ENCODE measurements at places on chromosomes 7 and 10.

DNA sequence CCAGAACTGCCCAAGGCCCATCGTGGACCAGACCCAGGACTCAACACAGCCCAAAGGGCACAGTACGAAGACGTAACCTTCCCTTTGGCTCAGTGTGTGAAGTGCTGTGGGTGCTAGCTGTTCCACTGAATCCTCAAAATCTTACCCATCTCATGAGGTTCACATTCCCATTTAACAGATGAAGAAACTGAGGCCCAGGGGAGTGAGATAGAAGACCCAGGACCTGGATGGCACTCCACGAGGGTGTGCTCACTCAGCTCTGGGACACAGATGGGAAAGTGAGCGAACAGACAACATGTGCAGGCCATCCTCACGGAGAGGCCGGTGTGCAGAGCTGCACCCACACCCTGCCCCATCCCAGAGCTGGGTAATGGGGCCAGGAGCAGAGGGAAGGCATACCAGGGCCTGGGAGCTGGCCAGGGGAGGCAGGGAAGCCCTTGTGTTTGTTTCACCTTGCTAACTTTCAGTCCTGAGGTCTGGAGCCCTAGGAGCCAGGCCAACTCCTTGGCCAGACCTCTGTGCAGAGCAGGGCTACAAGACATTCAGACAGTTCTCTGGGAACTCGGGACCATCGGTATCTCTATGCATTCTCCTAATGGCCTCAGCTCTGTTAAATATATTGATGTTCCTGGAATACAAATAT, 100.3 kb upstream of the ZMIZ1 start:
- no peak for DNase-seq

DNA sequence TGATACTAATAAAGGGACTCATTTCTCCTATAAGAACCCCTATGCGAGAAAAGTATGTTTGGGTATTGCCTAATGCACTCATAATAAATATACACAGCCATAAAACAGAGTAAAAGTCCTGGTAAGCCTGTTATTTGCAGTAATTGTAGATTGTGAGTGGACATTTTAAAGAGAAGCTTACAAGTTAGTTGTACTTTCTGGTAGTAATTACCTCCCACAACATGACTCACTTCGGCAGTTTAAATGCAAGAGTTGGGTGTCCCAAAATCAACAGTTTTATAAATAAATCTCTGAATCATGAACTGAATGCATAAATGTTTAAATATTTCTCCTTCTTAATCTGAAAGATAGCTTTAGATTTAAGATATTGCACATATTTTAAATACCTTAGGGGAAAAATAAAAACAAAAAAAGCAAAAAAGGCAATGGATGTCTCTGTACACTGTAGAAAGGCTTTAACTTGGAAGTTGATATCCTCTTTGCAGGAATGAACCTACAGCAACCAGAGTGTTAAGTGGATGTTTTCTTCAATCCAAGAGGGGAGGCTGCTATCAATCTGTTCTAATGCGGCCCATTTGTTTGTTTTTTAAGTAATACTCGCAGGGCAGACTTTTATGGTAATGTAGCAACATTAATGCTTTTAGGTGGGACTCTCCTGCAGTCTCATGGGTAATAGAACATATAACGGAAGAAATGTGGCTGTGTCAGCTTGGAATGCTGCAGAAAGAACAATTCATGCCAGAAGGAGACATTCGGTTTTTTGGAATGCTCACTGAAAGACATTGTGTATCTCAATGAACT, 57.3 kb upstream of the ZEB1 start:
- DNase-seq, result no peak

- no peak for DNase-seq
Observed at GRCh38 chr10:127977357-127978009, 70.6 kb downstream of the PTPRE start.

- no peak for DNase-seq
Observed at GRCh38 chr7:43152696-43153095, 40.2 kb downstream of the HECW1 start.

DNA sequence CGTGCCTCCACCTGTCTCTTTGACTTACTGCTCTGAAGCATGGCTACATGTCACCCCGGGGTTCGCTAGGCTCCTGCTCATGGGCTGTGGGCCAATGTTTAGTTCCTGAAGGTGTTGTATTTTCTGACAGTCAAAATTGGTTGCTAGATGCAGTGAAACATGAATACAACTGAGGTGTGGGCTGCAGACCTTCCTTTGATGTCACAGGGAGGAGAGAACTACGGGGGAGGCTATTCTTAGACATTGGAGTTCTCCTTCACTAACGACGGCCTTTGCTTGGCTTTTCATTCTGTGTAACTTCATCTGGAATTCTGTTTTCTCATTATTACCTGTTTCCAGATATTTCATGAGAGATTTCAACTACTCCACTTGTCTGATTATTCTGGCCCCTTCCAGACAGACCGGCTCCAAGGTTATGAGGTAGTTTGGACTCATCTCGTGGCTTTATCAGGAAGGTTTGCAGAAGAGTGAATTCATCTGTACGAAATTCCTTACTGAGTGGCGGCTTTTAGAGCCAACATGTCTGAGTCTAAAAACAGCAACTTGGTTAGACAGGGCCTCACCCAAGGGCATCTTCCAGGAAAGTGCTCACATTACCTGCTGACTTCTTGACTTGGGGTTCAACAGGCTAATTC, 774.7 kb downstream of the SUGCT start:
- DNase-seq, result no peak

GRCh38 chr10:35447693-35448407, 111.5 kb downstream of the CCNY start:
- DNase-seq, result no peak

DNA sequence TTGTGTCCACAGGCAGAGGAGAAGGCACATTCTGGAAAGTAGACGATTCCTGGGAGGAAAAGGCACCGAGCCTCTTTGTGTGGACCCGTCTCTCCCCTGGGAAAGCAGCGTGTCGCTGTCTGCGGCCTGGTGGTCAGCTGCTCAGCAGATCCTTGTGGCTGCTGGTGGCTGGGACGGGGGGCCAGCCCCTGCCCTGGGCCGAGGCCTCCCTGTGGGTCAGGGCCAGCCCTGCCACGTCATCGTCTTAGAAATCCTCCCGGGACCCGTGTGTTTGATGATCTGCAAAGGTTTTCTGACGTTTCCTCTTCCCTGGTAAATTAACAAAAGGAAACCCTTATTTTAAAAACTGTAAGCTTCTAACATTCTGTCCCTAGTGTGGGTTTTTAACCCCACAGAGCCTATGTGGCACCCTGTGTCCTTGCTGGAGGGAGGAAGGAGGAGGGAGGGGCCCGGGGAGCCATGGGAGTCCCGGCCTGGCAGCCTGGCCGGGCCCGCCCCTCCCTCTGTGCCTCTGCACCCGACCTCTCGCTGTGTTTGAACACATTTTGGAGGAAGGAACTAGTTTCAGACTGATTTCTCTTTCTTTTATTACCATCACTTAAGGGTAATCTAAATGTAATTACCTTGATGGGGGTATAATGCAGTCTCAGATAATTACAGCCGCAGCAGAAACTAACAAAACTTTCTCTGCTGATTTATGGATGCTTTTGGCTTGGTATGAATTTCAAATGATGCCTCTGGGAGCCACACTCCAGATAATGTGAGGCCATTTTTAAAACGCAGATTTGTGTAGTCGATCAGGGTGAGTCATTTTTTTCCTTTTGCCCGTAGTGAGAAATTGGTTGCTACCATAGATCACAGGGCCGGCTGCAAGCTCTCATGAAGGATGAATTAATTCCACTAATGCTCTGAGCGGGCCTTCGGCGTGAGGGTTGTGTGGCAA, 85.5 kb downstream of the NKX6-2 start:
- DNase-seq, result no peak

DNA sequence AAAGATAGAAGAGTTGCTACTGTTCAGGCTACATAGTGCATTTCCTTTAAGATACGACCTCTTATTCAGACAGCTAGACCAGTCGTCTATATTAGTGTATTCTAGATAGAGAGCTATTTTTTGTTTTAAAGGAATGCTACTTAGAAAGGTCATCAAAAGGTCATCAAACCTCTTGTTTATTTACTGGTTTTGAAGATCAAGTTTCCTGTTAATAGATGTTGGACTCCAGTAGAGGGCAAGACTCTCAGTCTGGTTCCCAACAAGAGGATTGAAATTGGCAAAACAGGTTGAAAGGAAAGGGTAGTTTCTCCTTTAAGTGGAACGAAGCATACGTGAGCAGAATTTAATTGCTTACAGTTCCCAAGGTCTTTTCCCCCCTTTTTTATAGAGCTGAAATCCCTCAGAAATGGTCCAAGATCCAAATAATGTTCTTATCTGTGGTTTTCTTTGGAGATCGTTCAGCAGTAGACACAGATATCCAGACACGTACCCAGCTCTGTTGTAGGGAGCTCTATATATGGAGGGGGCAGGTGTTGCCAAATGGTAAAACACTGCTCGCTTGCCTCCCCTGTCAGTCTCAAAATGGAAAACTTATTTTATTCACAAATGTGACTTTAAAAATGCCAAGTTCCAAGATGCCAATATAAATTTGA, 37.2 kb downstream of the BAMBI start:
- no peak for DNase-seq

DNA sequence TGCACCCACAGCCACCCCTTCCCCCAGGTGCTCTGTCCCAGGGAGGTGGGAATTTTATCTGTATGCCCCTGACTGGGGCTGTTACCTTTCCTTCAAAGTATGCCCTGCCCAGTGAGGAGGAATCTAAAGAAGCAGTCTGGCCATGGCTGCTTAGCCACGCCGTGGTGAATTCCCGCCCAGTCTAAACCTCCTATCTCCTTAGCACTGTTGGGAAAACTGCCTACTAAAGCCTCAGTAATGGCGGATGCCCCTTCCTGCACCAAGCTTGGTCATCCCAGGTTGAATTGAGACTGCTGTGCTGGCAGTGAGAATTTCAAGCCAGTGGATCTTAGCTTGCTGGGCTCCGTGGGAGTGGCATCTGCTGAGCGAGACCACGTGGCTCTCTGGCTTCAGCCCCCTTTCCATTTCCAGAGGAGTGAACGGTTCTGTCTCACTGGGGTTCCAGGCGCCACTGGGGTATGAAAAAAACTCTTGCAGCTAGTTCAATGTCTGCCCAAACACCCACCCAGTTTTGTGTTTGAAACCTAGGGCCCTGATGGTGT, 87.2 kb downstream of the ABCC2 start:
- DNase-seq, result no peak

- DNase-seq, result no peak
Observed at GRCh38 chr10:60611291-60611747, 167.0 kb upstream of the CDK1 start.

DNA sequence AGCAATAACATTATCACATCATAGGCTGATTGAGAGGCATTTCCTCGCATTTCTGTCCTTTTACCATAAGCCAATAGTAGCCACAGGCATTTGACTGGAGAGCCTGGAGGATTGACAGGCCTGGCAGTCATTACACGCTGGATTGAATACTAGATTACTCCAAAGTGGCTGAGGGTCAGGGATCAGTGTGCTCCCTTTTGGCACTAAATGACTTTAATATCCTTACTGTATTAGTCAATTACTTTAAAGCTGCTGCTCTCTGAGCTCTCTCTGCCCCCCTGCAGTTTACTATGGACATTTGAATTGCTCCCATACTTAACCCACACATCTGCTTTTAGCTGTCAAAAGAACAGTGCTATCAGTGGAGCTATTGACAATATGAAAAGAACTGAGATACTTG, 302.0 kb downstream of the TFEC start:
- no peak for DNase-seq

GRCh38 chr7:134798155-134798554, 18.7 kb downstream of the CALD1 start:
- DNase-seq, result no peak

GRCh38 chr10:25815999-25816768, 117.8 kb upstream of the MYO3A start:
- DNase-seq, result no peak

DNA sequence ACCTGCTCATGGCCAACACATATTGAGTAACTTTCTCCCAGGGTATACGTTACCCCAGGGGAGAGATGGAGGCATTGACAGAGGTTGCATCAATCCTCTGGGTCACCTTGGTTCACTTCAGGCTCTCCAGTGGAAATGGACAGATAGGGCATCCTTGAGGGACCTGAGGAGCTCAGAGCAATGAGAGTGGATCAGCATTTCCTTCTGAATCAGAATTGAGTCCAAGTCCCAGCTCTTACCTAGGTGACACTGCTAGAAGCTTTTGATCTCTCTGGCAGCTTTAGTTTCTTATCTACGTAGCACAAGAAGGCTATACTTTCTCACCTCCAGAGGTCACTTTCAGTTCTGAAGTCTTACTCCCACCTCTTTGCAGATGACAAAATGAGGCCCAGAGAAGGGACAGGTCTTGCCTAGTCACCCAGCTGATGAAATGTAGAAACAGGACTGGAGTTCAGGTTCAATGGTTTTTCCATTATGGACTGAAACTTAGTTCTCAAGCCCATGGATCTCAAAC, 35.2 kb downstream of the PANK1 start:
- DNase-seq, result no peak

- DNase-seq, result no peak
Observed at GRCh38 chr7:29045258-29046086, 87.3 kb upstream of the TRIL start.

GRCh38 chr10:73044378-73045285, 52.0 kb downstream of the P4HA1 start:
- DNase-seq, result no peak

GRCh38 chr10:3364768-3365480, 192.3 kb upstream of the PITRM1 start:
- DNase-seq, result no peak

DNA sequence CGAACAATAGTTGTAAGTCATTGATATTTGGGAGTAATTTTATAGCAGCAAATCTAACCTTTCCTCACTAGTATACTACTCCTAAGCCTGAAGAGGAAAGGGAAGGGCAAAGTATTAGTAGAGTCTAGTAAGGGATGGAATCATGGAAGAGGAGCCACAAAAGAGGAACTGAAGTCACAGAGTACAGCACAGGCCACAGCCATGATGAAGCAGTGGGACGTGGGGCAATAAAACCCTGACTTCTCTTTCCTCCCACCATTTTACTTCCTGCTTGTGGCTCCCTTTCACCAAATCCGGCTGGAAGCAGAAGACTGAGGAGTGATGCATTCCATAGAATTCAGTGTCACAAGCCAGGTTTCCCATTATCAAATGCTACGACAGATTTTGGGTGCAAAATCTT, 58.7 kb downstream of the CABCOCO1 start:
- no peak for DNase-seq

- no peak for DNase-seq
Observed at GRCh38 chr7:117582219-117582704, 102.4 kb downstream of the CFTR start.

DNA sequence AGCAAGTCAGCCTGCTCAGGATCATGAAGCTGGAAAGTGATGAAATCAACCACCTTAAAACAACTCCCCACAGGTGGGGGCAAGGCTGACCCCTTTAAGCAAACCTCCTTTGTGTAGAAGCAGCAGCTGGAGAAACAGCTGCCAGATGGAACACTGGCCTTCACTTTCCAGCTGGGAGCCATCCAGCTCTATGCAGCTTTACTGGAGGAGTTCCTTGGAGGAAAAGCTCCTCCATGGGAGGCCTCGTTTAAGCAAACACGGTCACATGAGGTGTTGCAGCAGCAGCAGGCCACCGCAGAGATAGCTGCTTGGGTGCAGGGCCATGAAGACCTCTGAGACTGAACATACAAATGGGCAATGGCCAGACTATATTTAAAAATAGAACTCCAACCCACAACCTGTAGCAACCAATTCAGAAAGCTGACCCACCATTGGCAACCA, 13.0 kb upstream of the DLG5 start:
- no peak for DNase-seq

All from stimulated activated CD8-positive, alpha-beta memory T cell treated with anti-CD3 and anti-CD28 coated beads, Interleukin-4, amount 100 ng/mL, for 1 hour (primary cell).